ENCODE measurements at places on chromosomes 2 and 18.

DNA sequence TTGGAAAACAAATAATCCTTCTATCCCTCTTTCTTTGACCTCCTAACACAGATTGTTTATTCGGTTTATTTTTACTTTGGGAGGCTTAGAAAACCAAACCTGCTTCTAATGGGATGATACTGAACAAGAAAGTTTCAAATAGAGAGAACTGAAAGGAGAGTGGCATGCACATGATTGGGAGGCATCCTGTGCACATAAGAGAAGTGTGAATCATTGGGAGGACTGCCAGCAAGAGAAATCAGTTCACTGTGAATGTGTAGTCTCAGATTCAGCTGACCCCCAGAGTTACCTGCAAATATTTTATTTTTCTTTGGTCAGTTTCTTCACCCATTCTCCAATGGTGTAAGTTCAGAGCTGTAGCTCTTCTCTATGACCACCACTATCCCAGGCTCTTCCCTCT, 1363.2 kb upstream of the ACVR2A start:
- no peak for DNase-seq

DNA sequence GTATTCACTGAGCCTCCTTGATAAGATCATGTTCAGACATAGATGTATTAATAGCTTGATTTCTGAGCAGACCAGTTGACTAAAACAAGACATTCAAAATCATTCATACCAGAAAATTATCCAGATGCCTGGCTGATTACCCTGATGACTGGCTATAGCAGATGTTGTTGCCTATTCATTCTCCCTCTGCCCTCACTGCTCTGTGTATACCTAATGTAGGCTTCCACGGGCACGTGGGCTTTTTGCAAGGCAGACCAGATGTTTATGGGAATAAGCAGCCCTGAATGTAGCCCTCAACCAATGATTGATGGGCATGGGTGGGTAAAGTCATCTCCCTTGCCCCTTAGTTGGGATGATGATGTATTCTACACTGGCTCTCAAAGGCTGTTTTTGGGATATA, 289.1 kb downstream of the MBD2 start:
- no peak for DNase-seq

GRCh38 chr18:76499637-76500340, 4.7 kb upstream of the ZNF516 start:
- DNase-seq: peak; percentile 47

DNA sequence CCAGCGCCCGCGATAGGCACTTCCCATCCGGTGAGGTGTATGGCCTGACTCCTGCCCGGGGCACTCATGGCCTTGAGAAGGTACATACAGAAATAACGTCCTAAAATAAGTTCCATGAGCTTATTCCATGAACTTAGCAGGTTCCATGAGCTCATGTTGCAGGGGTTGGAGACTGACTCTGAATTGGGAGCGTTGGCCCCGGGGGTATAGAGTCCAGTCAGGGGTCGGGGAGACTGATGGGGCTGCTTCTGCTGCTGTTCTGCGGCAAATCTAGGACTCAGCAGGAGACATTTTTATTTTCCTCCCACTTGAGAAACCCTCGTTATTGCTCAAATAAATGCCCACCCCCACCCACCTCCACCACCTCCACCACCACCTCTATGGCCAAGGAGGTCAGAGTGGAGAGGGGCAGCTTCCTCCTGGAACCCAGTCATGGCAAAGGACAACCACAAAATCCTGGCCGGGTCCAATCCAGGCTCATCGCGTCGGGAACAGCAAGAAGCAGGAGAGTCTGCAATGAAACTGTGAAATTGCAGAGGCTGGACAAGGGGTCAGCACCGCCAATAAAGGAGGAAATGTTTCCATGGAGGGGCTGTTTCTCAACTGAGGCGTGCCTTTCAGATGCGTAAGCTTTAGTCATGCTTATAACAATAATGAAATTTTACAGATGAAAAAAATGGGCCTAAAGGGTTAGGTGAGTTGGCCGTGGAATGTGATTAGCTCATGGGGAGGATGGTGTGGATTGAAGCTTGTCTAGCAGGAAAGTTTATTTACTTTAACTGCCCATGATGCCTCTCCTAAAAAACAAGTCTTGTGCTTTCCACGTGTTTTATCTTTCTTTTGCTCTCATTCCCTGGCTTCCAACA, 136.6 kb upstream of the ALKAL2 start:
- no peak for DNase-seq

DNA sequence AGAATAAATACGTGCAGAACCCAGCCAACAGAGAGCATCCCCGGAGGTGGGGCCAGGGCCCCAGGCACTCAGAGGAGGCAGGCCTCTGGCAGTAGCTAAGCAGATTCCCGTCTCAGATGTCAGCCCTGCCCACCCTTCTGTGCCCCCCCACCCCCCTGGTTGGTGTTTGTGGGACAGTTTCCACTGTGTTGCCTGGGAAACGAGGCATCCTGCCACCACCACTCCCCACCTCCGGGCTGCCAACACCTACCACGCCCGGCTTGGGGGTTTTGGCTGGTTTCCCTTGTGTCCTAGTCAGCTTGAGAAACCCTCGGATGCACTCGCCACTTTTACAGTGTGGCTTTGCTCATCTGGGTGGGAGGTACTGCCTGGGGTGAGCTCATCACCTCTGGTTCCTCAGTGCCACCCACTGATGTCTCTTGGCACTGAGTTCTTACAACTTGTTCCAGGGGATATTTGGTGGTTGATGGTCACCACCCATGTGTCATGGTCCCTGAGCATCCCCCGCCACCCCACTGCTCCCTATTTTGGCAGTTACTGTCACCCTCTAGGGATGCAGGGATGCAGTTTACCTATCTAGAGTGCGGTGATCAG, 72.4 kb upstream of the YWHAQ start:
- no peak for DNase-seq

DNA sequence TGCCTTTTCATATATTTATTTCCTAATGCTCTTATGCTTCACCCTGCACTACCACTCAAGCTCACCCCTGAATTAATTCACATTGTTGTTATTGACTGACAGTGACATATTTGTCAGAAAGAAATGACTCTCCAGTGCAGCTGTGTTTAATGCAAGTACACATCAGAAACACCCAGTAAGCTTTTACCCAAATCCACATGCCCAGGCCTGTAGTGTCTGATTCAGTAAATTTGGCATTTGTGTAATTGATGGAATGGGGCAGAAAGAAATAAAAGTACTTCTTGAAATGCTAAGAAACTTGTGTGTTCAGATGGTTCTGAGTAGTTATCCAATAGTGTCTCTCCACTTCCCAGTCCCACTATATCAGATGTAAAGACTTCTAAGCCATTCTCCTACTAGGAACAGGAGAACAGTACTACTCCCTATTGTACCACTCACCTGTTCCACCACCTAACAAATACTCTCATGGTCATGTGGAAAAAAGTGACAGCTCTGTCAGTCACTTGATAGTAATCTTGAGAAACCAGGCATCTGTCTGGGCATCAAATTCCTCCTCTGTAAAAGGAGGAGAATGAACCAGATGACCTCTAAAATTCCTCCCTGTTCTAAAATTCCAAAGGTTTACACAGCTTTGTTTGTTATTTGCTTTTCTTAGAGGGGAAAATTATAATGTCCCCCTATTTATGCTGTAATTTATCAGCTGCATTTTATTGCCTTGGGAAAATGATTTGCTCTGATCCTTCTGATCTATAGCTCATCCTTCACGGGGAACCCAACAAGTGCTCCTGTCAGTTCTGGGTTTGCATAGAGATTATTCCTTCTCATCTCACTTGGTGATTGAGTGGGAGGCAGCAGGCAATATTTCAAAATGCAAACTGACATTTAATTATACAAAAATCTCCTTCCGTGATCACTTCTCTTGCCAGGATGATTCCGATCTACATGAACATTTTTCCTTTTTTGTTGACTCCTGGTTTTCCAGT, 70.9 kb downstream of the ZNF385B start:
- DNase-seq: no peak

GRCh38 chr2:14422426-14422825, 210.1 kb upstream of the LRATD1 start:
- no peak for DNase-seq

DNA sequence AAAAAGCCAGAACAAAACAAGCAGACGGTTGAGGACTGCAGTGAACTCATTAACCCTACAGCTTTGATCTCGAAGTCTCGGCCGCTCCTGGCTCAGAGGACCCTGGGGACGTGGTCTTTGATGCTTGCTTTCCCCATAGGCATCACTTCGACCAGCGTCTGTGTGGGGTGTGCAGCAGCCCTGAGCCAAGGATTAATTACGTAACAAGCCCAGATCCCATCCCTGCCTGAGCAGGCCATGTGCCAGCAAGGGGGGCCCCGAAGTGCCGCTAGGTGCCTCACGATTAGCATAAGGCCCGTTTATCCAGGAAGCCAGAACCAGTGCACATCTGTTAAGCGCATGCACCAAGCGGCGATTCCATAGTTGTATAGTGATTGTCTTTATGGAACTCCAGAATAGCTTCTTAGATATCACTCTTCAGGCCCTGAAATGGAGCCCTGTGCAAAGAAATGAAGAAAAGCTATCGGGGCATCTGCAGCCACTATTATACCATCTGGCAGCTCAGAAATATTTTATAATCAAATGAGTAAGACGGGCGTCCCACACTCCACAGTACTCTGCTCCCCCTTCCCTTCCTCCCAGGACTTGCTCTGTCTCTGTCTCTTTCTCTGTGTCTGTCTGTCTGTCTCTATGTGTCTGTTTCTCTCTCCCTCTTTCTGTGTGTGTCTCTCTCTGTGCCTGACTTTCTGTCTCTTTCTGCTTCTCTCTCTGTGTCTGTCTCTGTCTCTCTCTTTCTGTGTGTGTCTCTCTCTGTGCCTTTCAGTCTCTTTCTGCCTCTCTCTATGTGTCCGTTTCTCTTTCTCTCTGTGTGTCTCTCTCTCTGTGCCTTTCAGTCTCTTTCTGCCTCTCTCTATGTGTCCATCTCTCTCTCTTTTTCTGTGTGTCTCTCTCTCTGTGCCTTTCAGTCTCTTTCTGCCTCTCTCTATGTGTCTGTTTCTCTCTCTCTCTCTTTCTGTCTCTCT, 41.7 kb downstream of the HPCAL1 start:
- peak; percentile 6 for DNase-seq

GRCh38 chr2:227534714-227535113, 62.8 kb downstream of the AGFG1 start:
- DNase-seq: no peak

- peak; percentile 6 for DNase-seq
Observed at GRCh38 chr2:174603280-174603679, 5.7 kb upstream of the WIPF1 start.

DNA sequence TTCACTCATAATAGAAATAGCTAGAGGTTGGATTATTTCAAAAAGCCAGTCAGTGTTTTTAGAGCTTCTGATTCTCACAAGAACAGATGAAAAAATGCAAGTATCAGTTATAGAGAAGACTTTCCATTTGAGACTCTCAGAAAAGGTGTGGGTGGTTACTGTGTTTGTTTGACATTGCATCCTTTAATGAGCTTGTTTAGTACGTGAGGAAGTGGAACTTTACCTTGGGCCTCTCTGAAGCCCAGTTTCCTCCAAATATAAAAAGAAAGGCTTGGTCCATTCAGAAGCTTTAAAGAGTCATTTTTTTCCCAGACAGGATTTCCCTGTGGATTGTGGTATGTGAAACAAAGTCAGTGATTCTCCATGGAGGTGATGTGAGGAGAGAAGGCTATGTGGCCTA, 89.9 kb upstream of the RANBP2 start:
- DNase-seq: no peak

DNA sequence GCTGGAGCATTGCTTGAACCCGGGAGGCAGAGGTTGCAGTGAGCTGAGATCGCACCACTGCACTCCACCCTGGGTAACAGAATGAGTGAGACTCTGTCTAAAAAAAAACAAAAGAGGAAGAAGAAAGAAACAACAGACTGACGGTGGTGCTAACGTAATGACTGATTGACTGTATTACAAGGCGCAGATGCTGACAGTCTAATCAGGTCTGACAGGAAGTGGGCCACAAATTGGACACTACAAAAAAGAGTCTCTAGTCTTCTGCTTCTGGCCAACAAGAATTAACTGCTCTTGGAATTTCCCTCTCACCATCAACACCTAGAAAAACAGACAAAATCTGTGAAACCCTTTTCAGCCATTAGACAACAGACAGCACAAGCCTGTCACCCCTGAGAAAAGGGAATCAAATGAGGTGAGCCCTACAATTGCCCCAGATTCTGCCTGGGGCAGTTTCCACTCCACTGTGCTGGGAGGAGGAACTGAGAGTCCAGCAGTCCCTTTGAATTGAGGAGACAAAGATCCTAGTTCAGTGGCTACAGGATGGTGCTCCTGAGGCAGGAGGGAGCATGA, 43.3 kb downstream of the SNED1 start:
- DNase-seq: no peak

GRCh38 chr18:57433482-57433881, 1.7 kb upstream of the ONECUT2 start:
- no peak for DNase-seq

DNA sequence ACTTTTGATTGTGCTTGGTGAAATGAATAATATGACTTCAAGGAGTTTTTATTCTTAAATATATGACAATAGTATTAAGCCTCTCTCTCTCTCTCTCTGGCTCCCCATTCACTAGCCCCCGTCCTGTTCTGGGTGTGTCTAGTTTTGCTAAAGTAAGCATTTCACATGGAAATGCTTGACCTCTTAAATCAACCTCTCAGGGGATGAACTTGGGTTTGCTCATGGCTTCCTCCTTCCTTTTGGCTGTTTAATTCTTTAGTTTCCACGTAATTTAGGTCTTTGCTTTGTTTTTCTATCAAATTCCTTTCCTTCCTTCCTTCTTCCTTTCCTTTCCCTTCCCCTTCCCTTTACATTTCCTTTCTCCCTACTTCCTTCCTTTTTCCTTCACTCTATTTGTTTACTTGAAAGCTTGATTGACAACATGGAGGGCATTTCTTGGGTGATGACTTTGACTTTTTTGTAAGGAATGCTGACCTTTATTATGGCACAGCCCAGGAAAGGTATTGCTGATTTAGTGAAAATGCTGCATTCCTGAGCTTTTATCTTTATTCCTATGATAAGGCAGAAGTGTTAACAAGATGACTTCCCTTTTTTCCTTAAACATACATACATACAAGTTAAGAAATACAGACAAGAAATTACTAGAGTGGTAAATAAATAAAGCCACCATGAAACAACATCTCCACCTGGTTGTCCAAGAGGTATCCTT, 3.6 kb downstream of the DPP4 start:
- DNase-seq: no peak
